ENCODE measurements at places on chromosomes 6 and 20.

DNA sequence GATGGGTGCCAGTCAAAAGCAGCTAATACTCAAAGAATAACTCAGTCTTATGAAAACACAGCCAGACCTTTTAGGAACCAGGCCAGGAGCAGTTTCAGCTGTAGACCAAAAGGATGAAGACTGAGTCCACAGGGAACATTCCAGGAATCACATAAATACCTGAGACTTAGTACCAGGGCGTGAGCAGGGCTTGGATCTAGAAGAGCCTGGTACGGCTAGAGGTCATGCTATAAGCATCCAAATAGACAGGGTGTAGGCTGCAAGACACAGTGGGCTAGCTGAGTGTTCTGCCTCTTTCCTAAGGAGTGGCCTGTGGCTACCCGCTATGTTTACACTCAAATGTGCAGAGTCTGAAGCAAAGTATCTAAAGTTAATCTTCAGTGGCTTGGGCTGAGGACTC lies 29.5 kb upstream of the LRRC1 start:
- no peak for DNase-seq

DNA sequence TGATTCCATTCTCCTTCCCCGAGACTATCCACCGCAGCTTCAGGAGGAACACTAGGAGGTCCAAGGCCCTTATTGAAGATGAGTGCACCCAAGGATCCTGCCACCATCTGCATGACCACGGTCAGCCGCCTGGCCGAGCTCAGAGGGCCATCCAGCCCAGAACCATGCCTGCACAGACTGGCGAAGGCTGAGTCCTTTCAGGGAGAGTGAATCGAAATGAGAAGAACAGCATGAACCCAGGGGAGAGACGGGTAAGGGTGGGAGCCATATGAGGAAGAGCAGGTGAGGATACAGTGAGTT lies 26.3 kb downstream of the SERPINB6 start:
- no peak for DNase-seq

DNA sequence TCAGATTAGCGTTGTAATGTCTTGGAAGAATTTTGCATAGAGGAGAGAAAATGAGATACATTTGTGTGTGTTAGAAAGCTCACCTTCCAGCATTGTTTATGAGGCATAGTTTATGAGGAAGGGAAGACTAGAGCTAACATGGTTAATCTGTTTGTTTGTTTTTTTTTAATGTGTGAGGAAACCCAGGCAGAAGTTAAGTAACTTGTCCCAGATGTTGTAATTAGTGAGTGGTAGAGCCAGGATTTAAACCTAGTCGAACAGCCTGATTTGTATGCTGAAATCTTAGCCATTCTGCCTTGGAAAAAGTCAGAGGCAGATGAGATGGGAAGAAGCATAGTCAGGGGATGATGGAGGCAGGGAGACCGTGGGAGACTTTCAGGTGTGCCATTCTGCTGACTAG lies 29.1 kb downstream of the NDUFAF5 start:
- DNase-seq, result no peak

DNA sequence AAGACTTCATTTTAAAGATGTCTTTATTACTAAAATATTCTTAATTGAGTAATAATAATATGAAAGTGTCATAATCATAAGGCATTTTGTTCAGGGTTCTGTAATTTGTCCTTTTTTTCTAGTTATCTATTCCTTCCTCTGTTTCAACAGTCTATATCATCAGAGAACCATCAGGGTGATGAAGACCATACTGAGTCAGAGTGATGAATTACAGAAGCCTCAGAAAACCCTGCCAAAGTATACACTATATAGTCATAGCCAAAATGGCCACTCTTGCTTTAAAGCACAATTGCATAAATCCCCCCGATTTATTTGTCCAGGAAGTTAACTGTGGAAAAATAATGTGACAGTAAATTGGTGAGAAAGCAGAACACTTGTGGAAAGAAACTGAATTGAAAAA lies 735.0 kb downstream of the EPHA7 start:
- no peak for DNase-seq

DNA sequence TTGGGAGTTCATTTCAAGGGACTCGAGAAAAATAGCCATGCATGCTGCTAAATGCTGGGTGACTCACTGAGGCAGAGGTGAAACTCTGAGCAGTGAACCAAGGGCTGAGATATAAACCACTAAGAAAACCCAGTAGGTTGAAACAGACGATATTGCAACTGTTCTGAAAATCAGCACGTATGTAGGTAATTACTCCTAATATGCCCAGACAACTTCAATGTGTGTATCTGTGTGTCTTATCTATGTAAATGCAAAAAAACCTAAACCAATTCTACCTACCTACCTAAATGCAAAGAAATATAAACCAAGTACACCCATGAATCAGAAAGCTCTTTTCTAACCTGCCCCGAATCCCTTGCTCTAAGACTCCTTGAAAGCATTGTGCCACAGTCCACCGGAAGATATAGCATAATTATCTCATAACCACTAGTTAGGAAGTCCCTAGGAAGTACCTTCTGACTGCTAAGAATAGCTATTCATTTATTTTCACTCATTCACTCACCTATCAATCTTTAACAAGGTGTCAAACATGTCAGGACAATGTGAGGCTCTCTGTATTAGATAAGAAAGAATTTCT lies 458.7 kb upstream of the RUNX2 start:
- no peak for DNase-seq

DNA sequence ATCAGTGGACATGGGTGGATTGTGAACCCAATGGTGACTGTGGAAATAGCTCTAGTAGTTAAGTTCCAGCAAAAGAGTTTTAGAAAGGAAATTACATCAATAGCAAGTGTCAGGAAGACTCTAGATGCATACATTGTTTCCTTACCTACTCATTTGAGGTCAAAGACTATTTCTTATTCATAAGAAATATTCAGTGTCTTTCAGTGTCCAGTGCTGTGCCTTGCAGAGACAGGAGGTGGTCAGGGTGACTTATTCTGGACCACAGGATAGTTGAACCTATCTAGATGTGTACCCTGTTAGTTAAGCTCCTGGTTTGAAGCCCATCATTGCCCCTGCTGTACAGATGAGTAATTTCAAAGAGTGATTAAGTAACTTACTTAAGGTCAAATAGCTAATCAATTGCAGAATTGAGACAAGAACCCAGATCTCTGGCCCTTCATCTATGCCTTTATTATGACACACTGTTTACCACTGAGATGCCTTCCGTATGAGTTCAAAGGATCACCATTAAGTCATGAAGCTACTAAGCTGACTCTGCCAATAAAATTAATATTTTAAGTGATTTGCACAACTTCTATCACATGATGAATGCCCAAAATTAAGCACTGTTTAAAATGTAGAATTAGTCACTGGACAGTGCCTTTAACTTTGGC lies 136.1 kb downstream of the PDSS2 start:
- no peak for DNase-seq

DNA sequence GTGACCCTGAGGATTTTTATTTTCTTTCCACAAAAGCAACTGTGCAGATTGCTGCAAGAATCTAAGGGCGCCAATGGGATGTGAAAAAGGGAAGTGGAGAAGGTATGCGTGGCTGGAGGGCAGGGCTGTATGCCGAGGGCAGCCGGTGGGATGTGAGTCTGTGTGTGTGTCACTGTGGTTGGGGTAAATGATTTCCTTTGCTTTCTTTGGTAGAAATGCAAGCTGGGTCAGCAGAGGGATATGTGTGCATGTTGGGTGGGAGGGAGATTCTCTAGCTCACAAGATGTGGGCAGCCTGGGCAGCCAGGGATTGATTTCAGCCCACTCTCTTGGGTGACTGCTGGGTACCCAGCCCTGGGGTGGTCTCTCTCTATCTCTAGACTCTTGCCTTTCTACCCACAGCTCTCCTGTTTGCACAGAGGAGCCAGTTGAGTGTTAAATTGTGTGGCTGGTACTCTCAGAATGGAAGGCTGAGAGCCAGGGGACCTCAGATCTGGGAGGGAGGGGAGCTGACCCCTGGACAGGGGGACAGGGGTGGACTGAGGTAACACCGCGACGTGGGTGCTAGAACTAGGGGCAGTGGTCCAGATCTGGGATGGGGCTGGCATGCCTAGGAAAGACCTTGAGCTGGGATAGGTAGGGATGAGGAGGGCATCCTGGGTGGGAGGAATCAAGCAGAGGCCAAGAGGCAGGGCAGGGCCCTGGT lies 136.8 kb upstream of the RNF24 start:
- no peak for DNase-seq

DNA sequence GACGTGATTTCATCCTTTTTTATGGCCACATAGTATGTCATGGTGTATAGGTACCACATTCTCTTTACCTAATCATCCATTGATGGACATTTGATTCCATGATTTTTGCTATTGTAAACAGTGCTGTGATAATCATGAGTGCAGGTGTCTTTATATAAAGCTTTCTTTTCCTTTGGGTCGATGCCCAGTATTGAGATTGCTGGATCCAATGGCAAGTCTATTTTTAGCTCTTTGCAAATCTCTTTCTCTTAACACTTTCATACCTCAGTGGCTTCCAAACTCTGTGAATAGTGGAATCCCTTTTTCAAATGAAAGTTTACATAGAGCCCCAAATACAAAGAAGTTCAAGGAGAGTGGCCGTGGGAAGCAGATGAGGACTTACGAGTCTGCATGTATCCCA lies 105.8 kb upstream of the SPTLC3 start:
- no peak for DNase-seq

DNA sequence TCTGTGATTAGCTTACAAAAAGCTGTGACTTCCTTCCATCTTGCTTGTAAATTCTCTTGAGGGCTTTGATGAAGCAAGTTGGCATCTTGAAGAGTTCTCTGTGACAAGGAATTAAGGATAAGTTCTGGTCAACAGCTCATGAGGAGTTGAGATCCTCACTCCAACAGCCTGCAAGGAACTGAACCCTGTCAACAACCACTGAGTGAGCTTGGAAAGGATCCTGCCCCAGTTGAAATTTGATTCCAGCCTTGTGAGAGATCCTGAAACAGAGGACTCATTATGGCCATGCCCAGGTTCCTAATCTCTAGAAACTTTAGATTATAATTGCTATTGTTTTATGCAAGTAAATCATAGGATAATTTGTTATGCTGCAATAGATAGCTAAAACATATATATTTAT lies 133.7 kb downstream of the PTCHD4 start:
- no peak for DNase-seq

- no peak for DNase-seq
Measured at GRCh38 chr20:6726761-6727160, 40.7 kb upstream of the BMP2 start.

DNA sequence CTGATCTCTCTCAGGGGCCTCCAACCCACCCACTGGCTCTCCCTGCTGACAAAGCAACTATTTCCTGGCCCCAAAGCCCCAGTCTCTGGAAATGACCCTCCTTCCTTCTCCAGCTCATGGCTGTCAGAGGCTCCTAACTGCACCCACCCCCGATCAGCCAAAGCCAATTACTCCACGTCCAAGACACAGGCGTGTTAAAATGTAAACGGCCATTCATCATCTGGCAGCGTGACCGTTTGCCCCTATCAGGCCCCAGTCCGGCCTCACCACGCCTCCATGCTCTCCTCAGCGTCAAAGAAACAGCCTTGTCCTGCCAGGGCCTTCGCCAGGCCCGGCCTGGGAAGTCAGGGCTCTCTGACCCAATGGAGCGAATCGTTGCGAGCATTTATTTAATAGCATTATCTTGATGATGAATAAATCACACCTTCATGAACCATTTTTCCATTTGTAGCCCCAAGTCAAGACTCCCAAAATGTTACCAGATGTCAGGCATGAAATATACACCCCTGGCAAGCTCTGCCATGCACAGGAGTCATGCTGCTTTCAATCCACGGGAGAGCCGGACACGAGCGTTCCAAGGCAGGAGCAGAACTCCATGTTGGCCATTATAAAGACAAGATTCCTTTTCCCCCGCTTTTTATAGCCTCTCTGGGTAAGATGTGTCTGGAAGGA lies 17.7 kb downstream of the RIPOR3 start:
- no peak for DNase-seq

DNA sequence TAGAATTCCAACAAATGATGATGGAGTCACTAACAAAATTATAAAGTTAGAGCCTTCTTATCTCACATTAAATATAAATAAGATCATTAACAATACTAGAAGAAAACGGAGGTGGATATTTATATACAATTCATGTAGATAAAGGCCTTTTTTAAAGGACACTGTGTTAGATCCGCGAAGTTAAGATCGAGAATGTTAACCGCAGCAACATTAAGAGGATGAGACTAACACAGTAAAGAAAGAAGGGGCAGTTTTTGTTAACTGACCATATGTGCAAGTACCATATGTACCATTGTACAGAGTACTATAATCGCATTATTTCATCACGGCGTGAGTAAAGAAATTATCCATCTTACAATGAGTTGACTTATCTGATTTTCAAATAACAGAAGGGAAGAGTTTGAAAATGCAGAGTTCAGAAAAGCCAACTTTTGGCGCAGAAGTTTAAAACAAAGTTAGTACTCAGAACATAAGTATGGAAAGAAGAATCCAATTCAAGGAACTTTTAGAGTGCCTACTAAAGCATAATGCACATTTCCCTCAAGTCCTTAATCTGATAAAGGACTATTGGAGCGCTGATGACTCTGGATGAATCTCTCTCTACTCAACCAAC lies 1.4 kb downstream of the FBXL4 start:
- no peak for DNase-seq

GRCh38 chr20:16057651-16058050 lies 515.6 kb downstream of the KIF16B start:
- DNase-seq, result no peak

GRCh38 chr6:52672412-52673025 lies 1.6 kb downstream of the TMEM14A start:
- DNase-seq, result no peak

- DNase-seq, result no peak
Measured at GRCh38 chr6:63352544-63353285, 32.9 kb upstream of the LGSN start.

DNA sequence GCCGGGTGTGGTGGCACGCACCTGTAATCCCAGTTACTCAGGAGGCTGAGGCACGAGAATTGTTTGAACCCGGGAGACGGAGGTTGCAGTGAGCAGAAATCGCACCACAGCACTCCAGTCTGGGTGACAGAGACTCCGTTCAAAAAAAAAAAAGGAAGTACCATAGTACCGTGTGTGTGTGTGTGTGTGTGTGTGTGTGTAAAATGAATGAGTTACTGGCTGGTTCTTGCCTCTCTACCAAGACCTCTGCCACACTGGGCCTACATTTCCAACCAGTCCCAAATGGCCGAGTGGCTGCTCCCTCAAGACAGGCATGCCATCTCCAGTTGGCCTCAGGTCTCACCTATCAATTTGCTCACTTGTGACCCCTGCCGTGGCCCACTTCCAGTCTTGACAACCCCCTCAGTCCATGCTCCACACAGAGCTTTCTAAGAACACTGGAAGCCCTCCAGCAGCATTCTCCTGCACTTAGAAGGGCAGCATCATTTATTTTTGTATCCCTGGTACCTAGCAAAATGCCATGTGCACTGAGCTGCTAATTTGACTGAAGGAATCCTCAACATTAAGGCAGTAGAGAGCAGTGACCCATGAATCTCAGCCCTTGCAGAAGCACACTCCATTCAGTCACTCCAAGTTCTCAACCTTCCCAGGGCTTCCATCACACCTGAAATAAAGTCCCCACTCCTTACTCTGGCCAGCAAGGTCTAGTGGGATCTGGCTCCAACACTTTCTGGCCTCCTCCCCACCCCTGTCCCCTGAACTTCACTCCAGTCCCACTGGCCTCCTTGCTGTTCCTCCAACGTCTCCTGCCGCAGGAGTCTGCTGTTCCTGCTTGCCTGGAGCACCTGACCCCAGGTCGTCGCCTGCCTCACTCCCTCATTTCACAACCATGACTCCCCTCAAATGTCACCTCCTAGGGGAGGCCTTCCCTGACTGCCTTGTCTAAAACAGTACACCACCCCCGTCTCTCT lies 29.9 kb downstream of the COX4I2 start:
- no peak for DNase-seq

Measured in activated gamma-delta T cell treated with anti-CD3 and anti-CD28 coated beads, Interleukin-2, amount 50 U/mL, for 16 hours (primary cell).